ENCODE measurements at places on chromosomes 11 and 22.

GRCh38 chr11:67280788-67281551, 8.1 kb upstream of the ANKRD13D start:
- DNase-seq, result no peak

GRCh38 chr11:110186867-110187266, 93.7 kb downstream of the ZC3H12C start:
- DNase-seq, result no peak

DNA sequence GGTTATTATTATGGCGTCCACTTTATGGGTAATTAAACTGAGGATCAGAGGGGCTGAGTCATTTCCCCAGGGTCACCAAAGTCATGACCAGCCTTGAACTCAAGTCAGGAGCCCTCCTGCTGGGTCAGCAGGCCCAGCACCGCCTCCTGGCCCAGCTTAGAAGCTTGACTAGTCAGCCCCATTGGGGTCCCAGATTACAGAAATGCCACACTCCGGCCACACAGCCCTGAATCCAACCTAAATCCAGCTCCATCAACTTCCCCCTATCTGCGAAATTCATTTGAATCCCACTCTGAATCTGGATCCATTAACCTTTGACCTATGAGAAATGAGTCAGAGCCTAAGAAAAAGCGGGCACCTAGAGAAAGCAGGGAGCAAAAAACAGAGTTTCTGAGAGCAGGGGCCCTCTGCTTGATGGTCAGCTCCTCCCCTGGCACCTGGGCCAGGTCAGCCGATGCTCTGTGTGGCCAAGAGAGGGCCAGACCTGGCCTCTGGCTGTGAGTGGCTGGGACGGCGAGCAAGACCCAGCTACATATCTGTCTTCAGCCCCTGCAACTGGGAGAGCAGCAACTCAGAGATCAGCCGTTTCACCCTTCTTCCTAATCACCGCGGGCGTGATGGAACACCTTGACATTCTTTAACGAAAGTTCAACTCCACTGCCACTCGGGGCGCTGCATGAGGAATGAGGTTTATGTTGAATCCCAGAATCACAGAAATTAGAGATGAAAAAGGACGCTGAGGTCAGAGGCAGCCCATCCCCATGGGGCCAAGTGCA, 196.1 kb downstream of the TRIM29 start:
- no peak for DNase-seq

DNA sequence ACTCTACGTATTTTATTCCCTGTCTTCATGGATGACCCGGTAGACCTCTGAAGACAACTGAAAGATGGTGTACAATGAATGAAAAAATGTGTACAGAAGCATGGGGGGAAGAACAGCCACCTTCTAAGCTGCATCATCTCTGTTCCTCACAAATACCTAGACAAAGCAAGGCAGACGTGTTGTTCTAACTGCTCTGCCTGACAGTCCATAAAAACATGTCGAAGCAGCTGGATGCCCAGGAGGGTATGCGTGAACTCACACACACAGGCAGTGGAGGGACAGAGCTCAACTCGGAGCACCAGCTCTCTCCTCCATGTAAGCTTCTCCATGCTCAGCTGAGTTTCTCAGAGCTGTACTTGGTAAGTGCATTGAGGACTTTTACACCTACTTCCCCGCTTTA, 327.4 kb downstream of the CTTN start:
- no peak for DNase-seq

GRCh38 chr11:21142007-21142406, 472.6 kb downstream of the NELL1 start:
- DNase-seq, result peak; percentile 7

DNA sequence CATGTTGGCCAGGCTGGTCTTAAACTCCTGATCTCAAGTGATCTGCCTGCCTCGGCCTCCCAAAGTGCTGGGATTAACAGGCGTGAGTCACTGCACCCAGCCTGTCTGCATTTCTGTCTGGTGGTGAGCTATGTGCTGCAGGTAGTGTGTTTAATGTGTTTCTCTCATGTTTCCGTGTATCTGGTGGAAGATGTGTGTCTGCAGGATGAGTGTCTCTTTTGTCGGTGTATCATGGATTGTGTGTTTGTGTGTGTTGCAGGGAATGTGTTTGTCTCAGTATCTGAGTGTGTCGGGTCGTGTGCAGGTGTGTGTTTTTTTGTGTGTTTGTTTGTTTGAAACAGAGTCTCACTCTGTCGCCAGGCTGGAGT, 16.1 kb downstream of the SCARF2 start:
- DNase-seq, result no peak

- DNase-seq, result no peak
Observed at GRCh38 chr22:50199251-50199721, 1.5 kb upstream of the SELENOO start.

GRCh38 chr22:31474743-31475142, 14.9 kb downstream of the EIF4ENIF1 start:
- DNase-seq, result no peak

DNA sequence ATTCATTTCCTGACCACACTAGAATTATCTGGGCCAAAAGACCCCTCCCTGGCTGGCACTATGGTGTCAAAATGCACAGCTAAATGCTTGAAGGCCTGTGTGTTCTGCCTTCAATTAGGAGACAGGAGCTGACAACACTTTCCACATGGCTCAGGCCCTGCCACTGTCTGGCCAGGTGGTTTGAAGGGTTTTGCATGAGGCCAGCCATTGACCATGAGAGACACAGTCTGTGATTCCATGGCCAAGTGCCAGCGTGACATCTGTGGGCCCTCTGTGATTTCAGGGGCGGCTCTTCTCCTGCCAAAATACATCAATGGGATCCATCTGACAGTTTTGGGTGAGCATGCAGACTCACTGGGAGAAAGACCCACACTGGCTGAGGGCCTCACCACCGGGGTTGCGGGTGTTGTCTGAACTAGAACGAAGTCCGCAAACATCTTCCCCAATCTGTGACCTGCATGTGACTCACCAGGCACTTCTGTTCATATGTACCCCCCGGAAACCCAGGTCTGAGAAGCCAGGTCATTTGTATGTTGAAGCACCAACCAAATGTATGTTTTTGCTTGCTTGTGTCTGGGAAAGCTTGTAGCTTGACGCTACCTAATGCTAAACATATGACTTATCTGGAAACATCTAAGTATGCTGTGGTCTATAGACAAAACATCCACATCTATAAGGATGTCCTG, 20.7 kb upstream of the NAV2 start:
- DNase-seq, result no peak

DNA sequence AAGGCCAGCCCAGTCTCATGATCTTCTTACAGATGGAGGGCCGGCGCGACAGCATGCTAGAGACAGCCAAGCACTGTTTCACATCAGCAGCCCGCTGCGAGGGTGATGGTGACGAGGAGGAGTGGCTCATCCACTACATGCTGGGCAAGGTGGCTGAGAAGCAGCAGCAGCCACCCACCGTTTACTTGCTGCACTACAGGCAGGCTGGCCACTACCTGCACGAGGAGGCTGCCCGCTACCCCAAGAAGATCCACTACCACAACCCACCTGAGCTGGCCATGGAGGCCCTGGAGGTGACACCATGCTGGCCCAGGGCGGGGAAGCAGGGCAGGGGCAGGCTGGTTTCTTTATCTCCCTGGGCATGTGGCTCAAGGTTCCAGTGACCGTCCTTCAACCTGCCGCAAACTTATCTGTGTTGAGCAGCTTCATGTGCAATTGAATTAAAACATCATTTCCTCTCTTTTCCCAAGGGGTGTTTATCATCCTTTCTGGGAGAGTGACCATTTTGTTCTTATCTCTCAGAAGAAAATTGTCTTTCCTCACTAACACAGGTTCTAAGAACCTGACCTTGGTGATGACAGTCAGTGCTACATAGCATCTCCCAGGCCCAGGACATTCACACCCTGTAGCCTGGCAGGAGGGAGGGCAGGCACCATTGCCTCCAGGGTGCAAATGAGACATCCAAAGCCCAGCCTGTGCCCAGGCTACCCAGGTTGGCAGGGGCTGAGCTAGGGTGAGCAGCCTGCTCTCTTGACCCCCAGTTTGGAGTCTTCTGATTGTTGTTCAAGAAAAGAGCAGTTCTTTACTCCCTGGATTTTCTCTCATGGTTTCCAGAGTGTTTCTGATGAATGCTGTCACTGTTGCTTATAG, 80.7 kb downstream of the CABIN1 start:
- DNase-seq, result peak; percentile 95

DNA sequence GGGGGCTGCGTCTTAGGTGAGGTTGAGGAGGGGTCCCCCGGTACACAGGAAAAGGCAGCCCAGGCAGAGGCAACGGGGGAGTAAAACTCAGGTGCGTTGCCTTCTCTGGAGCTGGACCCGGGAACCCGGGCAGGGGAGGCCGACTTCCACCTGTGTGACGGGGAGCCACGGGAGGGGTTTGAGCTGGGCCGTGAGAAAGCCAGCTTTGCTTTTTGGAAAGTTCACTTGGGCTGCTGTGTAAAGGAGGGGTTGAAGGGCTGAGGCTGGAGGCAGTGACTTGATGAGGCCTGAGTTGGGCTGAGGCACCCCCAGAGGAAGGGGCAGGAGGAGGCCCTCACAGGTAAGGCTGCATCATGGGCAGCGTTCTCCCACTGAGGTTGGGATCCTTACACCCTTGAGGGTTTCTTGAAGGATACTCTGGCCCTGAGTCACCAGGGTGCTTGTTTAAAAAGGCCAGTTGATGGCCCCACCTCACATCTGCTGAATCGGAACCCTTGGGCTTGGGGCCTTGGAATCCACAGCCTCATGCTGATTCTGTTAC, 47.2 kb downstream of the CHRDL2 start:
- DNase-seq, result no peak

DNA sequence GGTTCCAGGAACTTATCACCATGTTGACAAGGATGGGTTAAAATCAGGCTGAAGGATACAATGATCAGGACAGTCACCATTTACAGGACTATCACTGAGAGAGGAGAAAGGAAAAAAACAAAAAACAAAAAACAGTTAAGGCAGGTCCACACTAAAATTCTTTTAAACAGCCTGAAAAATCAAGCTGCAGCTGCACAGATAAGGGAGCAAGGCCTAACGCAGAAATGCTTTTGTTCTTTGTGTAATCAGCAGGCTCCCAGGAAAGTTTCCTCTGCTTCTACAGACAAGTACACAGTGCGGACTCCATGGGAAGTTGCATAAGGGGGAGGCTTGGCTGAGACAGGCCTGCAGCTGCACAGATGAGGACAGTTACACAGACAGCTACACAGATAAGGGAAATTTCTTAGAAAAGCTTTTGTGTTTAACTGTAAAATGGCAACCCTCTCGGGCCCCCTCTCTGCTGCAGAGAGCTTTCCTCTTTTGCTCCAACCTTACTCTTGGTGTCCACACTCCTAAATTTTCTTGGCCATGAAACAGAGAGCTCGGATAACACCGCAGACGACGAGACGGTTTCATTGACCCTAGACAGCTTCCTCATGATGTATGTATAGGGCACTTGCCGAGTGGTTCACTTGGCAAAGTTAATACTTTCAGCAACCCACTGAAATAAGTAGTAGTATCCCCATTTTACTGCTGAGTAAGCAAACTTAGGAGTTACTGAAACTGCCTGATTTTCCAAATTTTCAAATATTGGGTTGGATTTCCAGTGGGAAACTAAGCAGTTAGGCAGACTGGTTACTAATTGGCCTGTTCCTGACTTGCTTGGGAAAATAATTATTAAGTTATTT, 45.5 kb downstream of the PIWIL3 start:
- DNase-seq, result peak; percentile 100

GRCh38 chr11:69840371-69841169, 21.4 kb upstream of the FGF3 start:
- DNase-seq, result no peak

GRCh38 chr22:39643311-39644083, 72.9 kb downstream of the CACNA1I start:
- DNase-seq, result no peak

DNA sequence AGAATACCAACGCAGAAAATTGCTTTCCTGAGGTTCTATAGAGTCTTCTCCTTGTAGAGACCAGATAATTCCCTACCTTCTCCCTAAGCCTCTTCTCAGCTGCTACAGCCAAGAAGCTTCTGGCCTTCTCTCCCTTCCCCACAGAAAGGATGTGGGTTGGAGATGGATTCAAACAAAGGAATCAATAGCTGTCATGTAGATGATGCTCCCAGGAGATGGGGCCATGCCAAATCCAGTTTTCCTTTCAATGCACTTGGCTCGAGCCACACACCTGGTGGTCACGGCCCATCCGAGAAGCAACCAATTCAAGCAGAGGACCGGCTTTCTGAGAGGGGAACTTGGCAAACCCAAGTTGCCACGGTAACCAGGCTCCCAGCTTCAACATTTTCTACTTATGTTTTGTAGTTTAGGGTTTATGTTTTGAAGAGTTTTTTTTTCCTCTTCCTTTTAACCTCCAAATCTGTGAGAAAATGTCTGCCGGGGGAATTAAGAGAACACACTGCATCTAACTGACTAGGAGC, 31.3 kb upstream of the OPCML start:
- no peak for DNase-seq

DNA sequence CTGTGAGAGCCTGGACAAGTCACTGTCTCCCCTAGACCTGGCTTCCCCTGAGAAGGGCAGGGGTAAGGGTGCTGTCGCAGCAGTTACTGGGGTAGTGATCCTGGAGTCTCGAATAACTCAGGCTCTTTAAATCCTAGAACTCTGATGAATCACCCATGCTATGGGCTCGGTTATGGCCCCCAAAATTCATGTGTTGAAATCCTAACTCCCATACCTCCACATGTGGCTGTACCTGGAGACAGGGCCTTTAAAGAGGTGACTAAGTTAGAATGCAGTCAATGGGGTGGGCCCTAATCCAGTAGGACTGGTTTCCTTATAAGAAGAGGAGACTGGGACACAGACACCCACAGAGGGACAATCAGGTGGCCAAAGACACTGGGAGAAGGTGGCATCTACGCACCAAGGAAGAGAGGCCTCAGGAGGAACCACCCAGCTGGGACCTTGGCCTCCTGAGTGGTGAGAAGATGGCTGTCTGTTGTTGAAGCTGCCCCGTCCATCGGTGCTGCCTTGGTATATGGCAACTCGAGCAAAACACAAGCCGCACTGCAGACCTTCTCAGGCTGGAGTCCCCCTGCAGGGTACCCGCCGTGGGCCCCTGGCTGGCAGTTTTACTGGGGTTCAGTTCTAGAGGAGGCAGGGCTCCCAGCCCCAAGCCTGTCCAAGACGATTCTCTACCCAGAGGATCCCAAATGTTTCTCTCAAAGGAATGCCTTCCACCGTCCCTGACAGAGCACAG, 48.8 kb upstream of the SHISAL1 start:
- no peak for DNase-seq

- DNase-seq, result peak; percentile 24
Observed at GRCh38 chr11:118621071-118621783, 13.8 kb downstream of the PHLDB1 start.

DNA sequence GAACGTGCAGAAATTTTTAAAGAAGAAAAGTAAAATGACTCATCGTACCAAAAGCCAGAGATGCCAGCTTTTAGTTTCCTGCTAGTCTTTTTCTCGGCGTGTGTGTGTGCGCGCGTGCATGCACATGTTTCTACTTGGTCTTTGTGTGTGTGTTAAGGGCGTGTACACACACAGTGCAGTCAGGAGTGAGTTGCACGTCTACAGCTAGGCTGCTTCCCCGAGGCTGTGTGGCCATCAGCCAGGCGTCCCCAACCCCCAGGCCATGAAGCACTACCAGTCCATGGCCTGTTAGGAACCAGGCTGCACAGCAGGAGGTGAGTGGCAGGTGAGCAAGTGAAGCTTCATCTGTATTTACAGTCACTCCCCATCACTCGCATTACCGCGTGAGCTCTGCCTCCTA, 36.4 kb downstream of the KCNQ1 start:
- DNase-seq, result no peak

- DNase-seq, result no peak
Observed at GRCh38 chr22:27420195-27420816, 381.2 kb downstream of the MN1 start.

GRCh38 chr22:31998784-31999385, 44.2 kb upstream of the SLC5A1 start:
- DNase-seq, result no peak

Measured in hematopoietic multipotent progenitor cell treated with erythropoietin and hydrocortisone succinate and interleukin-3 and kit ligand, for 8 days (in vitro differentiated cells).